ENCODE measurements at places on chromosomes 4 and X. TPM values are rescaled to one million over a fixed set of nuclear protein-coding genes. Genes with fewer than 3 reads are reported as not detected.

PFKFB1 gene
- not detected for total RNA-seq

GIMD1 gene
- not detected for total RNA-seq

ERCC6L gene
- total RNA-seq, result not detected

ASB5 gene
- 5.4 TPM for total RNA-seq

CXCL8 gene
- total RNA-seq, result 19.3 TPM

CORIN gene
- 159 TPM for total RNA-seq

AKAP14 gene
- not detected for total RNA-seq

GLRA2 gene
- total RNA-seq, result not detected

UGT8 gene
- not detected for total RNA-seq

AKAP4 gene
- not detected for total RNA-seq

GPC3 gene
- 2.4 TPM for total RNA-seq

HSPA4L gene
- total RNA-seq, result 18.7 TPM

PTCHD1 gene
- 0.28 TPM for total RNA-seq

GAGE1 gene
- not detected for total RNA-seq

RIPPLY1 gene
- not detected for total RNA-seq

CYSLTR1 gene
- 0.57 TPM for total RNA-seq

SSX1 gene
- not detected for total RNA-seq

PDGFC gene
- 13.0 TPM for total RNA-seq

TEX13C gene
- total RNA-seq, result not detected

HS6ST2 gene
- 0.24 TPM for total RNA-seq

GLRA3 gene
- total RNA-seq, result not detected

IL21 gene
- total RNA-seq, result not detected

GPR119 gene
- not detected for total RNA-seq

TRPC3 gene
- not detected for total RNA-seq

SLC35A2 gene
- 10.4 TPM for total RNA-seq

NWD2 gene
- total RNA-seq, result not detected

TKTL1 gene
- total RNA-seq, result 3.7 TPM
